ENCODE measurements at places on chromosomes 7 and 10.

GRCh38 chr7:4800487-4800886, 25.1 kb downstream of the AP5Z1 start:
- no peak for DNase-seq

DNA sequence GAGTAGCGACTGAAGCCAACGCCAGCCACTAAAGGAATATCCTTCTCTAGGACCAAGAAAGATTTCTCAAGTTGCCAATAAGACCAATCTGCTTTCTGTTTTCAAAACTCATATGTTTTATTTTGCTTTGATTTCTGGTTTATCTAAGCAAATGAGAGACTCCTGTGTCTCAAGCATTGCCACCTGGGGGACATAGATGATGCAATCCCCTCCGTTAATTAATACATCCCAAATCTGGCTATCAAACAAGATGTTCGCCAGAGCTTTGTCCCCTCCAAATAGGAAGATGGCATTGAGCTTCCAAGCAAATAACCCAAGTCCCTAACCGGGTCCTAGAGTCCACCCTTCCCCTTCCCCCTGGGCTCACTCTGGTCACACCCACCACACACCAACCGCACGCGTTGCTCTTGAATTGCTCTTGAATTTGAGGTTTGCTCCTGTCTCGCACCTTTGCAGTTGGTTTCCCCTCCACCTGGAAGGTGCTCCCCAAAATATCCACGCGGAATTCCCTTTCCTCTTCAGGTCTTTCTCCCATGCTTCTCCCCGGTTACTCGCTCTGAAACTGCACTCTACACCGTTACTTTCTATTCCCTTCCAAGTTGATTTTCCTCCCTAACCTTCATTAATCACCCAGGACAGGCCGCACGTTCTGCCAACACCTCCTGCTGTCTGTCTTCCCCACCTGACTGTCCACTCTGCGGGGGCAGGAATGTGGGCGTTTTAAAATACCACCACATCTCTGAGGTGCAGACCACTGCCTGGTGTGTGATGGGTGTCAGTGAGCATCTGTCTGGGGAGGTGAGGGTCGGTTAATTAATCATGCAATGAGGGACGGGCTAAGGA, 64.1 kb upstream of the RNF32 start:
- no peak for DNase-seq

- no peak for DNase-seq
These were observed 275.7 kb downstream of the TCERG1L start for GRCh38 chr10:131035779-131036178.

DNA sequence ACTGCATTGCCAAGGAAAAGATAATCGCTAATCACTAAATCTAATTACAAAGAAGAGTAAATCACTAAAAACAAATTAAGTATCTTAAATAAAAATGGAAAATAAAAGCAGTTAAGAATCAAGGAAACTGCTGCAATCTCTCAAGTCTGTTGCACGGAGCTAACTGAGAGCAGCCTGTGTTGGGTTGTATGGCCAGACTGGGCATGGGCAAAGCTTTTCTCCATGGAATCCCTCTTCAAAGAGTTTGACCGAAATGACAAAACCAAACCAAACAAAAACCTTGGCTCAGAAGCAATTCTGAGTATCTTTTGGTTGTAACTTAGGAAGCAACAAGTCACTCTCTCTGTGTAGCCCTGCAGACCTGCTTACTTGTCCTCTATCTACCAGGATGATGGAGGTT, 78.8 kb downstream of the CELF2 start:
- no peak for DNase-seq

DNA sequence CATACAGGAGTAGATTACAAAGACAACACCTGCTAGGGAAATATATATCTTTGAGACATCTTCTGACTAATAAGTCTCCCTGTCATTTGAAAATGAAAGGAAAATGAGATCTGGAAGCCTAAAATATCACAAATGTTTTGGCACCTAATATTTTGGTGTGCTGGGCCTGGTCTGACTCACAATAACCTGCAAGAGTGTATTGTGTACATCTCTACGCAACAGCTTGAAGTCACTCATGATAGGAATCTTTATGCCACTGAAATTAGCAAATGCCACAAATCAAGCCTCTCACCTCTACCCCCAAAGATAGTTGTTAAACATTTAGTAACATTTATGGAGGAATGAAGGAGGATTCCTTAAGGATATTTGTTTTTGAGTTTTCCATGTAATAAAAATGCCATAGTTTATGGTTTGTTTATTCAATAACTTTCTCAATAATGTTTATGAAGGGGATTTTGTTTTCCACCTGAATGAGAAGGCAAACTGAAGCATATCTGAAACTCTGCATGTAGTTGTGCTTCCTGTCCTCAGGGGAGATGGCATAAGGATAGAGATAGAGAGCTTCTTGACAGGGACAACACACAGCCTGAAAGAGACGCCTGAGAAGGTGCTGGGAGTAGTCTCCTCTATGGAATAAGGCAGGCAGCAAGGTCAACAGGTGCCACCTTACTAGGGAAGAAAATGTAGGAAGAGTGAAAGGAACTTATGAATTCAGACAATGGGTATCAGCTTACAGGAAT, 197.4 kb downstream of the AHR start:
- DNase-seq = no peak

GRCh38 chr7:91201442-91202113, 62.7 kb upstream of the FZD1 start:
- no peak for DNase-seq

DNA sequence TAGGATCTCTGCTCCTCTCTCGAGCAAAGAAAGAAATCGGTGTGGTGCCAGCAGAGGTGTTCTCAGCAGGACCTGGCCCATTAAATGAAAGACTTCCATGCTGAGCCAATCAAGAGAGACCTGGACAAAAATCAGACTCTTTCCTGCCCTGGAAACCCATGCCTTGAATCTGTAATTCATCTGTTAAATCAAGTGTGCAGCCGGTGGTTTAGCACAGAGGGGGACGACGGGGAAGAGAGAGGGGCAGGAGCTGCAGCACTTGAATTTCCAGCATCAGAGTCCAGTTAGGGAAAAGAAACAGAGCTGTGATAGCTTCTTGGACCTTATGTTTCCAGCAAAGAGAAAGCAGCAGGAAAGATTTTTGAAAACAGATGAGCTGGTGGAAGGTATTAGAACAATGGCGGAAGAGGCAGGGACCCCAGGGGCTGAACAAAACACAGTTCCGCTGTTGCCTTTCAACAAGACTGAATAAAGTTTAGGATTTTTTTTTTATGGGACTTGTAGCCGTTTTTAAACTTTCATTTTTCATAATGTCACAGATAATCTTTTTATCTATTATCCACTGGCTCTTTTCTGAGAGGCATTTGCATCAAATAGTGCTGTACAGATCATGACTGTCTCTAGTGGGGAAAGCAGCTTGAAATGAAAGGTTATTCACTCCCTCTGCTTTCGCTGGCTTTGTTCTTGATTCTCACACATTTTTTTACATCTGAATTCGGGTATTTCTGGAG, 543.6 kb upstream of the GALNT17 start:
- no peak for DNase-seq

- no peak for DNase-seq
These were observed 306.1 kb downstream of the DGKB start for GRCh38 chr7:14596421-14596820.

- no peak for DNase-seq
These were observed 13.2 kb downstream of the ITGB8 start for GRCh38 chr7:20343941-20344340.

DNA sequence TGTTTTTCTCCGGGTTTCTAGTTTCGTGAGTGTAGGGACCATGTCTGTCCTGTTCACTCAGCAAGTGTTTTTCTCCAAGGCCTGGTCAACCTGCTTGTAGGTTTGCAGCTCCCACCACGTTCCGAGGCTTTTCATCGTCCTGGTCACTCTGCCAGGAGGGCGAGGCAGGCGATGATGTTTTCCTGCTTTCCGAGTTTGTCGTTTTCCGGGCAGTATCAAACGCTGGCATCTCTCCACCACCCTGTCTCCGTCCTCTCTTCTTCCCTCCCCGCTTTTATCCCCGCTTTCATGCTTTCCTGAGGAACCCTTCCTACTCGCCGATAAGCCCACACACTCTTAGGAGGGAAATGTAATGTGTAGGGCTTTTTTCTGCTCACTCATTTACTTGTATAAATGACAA, 11.2 kb downstream of the IQCE start:
- DNase-seq = no peak

- no peak for DNase-seq
These were observed 316.0 kb upstream of the SEMA3C start for GRCh38 chr7:81234896-81235295.

GRCh38 chr7:79778786-79779770, 325.6 kb upstream of the MAGI2 start:
- DNase-seq = no peak

GRCh38 chr10:124629415-124629814, 114.8 kb downstream of the FAM53B start:
- no peak for DNase-seq

- DNase-seq = no peak
These were observed 8.5 kb downstream of the AKR1B10 start for GRCh38 chr7:134535919-134536299.

DNA sequence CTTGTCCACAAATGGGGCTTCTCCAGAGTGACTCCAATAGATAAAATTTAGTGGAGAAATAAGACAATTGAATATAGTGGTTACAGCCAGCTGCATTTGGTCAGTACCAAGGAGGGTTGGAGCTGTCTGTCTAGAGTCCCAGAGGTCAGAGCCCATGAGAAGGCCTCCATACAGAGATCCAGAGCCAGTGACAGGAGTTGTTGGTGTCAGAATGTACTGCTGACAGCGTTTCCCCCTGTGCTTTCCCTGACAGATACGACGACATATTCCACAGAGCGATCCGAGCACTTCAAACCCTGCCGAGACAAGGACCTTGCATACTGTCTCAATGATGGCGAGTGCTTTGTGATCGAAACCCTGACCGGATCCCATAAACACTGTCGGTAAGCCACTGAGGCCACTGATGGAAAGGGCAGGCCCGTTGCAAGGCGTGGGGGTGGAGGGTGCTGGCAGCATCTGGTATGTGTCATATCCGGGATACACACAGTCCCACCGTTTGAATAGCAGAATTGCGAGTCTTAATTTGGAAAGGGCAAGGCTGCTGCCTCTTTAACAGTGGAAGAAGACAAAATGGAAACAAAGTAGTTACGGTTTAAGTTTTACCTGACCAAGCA, 483.6 kb downstream of the NRG3 start:
- no peak for DNase-seq

- no peak for DNase-seq
These were observed 19.1 kb upstream of the OGDHL start for GRCh38 chr10:49781247-49781646.

GRCh38 chr7:11224535-11224934, 250.9 kb downstream of the PHF14 start:
- no peak for DNase-seq

DNA sequence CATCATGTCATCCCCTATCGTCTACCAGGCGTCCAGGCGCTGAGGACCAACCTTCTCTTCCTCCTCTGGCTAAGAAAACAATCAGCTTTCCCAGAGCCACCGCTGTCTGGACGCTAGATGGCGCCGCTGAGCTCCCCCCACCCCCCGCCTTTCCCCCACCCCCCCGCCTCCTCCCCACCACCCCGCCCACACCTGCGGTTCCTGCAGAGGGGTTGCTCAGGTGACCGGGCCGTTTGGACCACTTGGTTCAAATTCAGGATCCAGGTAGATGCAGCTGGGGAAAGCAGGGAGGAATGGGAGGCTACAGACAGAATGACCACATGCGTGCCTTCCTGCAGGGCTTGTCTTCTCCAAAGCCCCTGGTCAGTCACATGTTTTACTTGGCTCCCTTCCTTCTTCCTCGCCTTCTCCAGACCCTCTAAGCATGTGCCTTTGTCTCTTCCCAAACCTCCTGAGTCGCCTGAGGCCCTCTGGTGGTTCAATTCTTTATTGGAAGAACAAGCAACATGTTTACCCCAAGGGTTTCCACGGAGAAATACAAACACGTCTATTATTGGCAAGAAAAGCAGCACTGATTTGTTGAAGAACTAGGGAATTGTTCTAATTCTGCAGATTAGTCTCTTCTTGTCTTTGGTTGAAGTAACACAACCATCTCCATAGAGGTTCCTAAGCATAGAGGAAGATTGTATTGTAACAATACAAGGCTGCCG, 24.7 kb downstream of the AOC1 start:
- peak; percentile 30 for DNase-seq

GRCh38 chr10:18399158-18399557, 252.2 kb downstream of the NSUN6 start:
- DNase-seq = no peak

DNA sequence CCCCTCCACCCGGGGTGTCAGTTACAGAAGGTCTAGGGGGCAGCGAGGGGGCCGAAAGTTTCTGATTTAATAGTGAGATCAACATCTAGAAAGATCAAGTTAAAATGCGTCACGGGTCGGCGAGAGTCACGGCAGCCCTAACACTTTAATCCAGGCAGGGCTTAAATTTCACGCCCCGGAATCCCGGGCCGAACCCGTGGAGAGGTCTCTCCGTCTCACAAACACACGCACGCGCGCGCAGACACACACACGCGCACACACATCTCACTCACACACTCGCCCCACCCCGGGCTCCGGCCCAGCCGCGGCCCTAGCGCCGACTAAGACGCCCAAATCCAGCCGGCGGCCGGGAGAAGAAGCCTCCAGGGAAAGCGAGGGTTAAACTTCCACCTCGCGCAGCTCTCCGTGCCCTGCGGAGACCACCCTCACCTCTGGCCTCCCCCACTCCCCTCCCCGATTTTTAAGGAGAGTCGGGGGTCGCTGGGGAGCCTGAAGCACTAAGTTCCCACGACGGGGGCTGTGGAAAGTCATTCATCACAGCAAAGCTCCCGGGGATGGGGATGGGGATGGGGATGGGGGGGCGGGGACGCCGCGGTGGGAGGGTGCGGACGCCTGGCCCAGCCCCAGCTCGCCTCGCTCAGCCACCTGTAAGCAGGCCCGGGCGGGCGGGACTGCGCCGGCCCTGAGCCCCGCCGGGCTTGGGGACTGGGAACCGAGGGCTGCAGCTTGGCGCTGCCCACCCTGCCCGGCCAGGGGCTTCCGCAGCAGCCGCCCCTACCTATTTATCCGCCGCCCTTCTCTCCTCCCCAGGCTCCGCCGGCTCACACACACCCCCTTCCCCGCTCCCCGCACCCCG, 1.6 kb downstream of the PDGFA start:
- no peak for DNase-seq

GRCh38 chr10:42781893-42782445, 626 bp upstream of the BMS1 start:
- no peak for DNase-seq

GRCh38 chr10:70892631-70893030, 4.3 kb upstream of the PCBD1 start:
- DNase-seq = no peak

GRCh38 chr10:104117839-104118323, 4.1 kb upstream of the SFR1 start:
- DNase-seq = no peak

- no peak for DNase-seq
These were observed 228.5 kb downstream of the PAXIP1 start for GRCh38 chr7:154774303-154774969.

DNA sequence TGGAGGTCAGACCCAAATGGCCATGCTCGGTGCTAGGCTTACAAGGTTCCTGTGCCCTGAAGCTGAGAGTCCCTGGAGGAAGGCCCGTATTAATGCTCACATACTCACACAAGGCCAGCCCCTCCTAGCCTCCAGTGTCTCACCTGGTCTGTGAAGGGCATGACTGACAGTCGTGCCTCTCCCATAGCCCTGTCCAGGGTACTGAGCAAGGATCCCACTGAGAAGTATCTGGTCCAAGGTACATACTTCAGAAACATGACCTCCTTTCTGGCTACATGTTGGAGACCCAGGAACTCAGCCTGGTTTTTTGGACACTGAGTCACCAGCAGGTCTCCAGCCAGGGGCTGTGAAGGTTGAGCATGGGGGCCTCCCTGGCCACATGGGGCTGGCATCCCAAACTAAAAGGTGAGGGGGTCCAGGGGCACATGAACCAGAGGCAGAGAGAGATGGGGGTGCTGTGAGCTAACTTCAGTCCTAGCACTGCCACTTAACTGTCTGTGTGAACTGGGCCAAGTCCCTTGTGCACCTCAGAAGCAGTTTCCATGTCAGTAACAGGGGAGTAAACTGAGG, 17.6 kb upstream of the RASGEF1A start:
- no peak for DNase-seq

Data from CD4-positive, alpha-beta T cell treated with Interferon gamma for 1 hour (primary cell).